Non-pigmented ciliary epithelial cell (primary cell): ENCODE measurements at places on chromosomes 6 and 20.

GRCh38 chr20:18057994-18058349, 256 bp upstream of the OVOL2 start:
- DNase-seq: no peak

DNA sequence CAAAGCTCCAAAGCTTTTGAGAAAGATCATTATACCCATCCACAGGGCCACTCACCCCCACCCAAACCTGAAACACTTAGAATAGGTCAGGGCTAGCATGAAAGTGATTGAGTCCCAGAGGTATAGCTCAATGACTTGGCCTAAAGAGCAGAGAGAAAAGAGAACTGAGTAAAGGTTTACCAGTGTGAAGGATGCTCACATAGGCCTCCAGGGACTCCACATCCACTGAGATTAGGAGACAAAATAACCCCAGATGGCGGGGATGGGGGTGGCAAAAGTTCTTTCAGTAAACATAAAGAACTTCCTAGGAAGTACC, 12.2 kb downstream of the SAYSD1 start:
- no peak for DNase-seq

GRCh38 chr6:41644297-41644879, 6.1 kb downstream of the MDFI start:
- DNase-seq: no peak

DNA sequence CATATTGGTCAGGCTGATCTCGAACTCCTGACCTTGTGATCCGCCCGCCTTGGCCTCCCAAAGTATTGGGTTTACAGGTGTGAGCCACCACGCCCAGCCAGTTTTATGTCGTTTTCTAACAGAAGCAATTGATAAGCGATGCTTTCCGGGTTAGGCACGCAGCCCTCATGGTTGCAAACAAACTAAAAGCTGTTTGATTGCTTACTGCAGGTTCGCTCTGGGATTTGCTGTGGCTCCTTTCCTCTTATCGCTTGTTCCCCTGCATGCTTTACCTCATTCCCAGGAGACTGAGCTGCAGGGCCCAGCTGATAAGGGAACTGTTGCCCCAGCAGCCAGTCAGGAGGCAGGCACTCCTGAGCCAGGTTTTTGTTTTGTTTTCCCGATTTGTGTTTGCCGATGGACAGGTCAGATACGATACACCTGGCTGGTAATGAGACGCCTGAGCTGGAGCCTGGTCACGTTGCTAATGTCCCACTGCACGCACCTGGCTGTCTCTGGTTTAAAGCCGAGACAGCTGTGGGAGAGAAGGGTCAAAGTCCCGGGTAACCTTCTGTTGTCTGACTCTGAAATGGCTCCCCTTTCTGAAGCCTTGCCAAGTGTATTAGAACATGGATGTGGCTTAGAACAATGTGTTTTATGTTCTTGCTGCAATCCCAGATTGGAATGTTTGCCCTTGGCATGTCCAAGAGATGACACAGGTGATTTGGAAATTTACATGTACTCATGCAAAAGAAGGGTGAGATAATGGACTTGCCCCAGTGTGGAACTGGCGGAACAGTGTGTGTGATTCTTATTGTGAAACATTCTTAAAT, 19.9 kb downstream of the DSP start:
- DNase-seq: no peak

GRCh38 chr6:16038938-16039337, 89.9 kb upstream of the MYLIP start:
- no peak for DNase-seq

GRCh38 chr20:43194137-43194536, 4.4 kb upstream of the PTPRT start:
- DNase-seq: no peak
